ENCODE measurements at places on chromosomes 4 and X.

DNA sequence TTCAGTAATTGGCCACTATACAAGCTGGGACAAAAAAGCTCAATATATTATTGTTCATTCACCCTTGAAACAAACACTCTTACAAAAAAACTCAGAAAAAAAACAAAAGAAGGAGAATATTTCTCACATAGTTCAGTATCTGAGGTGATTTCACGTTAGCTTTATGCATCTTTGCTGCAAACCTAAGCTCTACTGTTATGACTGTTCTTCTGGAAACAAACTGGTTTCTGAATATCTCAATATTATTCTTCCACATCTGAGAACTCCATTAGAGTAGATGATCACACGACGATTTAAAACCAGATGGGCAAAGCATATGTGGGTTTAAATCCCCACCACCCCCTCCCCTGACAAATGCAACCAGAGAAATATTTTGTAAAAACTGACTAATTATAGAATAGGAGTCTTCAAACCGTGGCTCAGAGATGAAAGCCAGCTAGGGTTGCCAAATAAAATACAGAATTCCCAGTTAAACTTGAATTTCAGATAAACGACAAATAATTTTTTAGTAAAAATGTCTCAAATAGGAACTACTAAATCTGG, 182.0 kb upstream of the FAM241A start:
- DNase-seq: no peak

- no peak for DNase-seq
Measured at GRCh38 chr4:39032218-39033085, at the start of gene TMEM156. Gene TMEM156, minus strand, starts transcription at chr4:39032409. Its CDS starts 96 bp downstream, at chr4:39032313.

DNA sequence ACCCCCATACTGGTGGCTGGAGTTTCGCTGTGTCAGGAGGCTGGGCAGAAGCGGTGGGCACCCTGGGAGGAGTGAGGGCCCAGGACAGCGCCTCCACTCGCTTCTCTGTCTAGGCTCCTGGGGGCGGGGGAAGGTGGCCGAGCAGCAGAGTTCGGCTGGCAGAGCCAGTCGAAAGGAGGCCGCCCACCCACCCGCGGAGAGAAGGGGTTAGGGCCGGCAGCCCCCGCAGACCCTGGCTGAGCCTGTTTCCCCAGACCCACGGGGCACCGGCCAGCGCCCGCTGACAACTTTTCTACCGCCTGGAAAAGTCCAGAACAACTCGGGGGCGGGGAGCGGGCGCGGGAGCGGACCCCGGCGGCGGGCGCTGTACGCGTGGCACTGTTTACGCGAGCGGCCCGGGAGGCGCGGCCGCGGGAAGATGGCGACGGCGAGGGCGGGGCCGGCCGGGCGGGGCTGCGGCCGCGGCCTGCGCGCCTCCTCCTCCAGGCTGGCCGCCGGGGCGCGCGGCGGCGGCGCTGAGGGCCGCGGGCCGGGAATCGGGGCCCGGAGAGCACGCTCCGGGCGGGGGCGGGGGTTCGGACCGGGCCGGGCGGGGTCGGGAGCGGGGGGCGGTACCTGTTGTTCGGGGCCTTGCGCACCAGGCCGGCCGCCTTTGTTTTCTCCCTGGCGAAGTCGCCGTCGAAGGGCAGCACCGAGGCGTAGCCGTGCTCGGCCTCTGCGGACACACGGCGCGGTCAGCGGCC, 628 bp downstream of the MXD4 start:
- peak; percentile 38 for DNase-seq

- DNase-seq: peak; percentile 42
Measured at GRCh38 chr4:114615435-114615834, 16.8 kb downstream of the UGT8 start.

DNA sequence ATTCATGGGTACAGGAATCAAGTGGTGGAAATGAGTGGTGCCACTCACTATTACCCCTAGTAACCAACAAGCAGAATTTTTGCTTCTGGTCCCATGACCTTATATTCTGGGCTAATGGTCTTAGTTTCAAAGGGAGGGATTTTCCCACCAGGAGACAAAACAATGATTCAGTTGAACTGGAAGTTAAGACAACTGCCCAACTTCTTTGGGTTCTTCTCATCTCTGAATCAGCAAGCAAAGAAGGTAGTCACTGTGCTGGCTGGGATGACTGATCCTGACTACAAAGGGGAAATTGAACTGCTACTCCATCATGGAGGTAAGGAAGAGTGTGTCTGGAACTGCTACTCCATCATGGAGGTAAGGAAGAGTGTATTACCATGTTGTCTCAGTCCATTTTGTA, 87.2 kb downstream of the IL13RA2 start:
- no peak for DNase-seq

DNA sequence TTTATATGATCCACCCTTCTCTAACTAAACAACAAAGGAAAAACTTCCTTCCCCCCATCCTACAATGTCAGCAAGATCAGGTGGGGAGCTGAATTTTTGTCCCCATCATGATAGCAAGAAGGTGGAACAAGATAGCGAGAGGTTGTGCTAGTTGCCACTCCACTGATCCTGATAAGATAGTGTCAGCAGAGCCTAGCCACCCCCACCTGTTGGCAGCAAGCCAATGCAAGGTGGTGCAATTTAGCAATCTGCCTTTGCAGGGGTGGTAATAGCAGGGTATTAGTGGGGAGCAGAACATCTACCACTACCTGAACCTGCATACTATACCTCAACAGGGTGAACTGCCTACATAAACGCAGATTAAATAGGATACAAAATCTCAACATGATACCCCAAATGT, 80.2 kb upstream of the MAMLD1 start:
- no peak for DNase-seq

- DNase-seq: no peak
Measured at GRCh38 chrX:94645726-94646125, 971.7 kb downstream of the FAM133A start.

- no peak for DNase-seq
Measured at GRCh38 chrX:153870791-153871360, 15.1 kb downstream of the L1CAM start.

DNA sequence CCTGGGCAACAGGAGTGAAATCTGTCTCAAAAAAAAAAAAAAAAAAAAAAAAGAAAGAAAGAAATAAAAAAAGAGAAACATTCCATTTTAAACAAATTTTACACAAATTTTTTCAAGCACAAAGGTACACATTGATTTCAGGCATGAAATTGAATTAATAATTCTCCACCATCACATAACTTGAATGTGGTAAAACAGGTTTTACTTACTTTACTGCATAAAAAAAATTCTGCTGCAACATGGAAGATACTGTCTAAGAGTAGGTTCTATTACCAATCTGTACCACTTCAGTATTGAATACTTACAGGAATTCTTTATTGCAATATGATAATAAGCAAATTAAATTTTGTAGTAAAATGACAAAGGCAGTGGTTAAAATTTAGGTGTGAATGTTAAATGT, 271.6 kb upstream of the ARSJ start:
- DNase-seq: no peak

GRCh38 chr4:105991726-105992125, 96.5 kb downstream of the NPNT start:
- no peak for DNase-seq

GRCh38 chrX:132173647-132174046, 45.6 kb downstream of the RAP2C start:
- no peak for DNase-seq

- no peak for DNase-seq
Measured at GRCh38 chr4:42404001-42404400, 6.7 kb downstream of the SHISA3 start.

GRCh38 chrX:152197465-152197864, 59.1 kb upstream of the MAGEA10 start:
- DNase-seq: no peak

GRCh38 chr4:85116008-85116407, 149.5 kb upstream of the WDFY3 start:
- no peak for DNase-seq

- no peak for DNase-seq
Measured at GRCh38 chrX:8049827-8050226, 121.2 kb downstream of the VCX2 start.

All from NCI-H2081 (cell line).